ENCODE measurements at places on chromosomes 4 and X.

- peak; percentile 47 for DNase-seq
These were observed 3.8 kb upstream of the DCAF4L1 start for GRCh38 chr4:41977709-41978108.

DNA sequence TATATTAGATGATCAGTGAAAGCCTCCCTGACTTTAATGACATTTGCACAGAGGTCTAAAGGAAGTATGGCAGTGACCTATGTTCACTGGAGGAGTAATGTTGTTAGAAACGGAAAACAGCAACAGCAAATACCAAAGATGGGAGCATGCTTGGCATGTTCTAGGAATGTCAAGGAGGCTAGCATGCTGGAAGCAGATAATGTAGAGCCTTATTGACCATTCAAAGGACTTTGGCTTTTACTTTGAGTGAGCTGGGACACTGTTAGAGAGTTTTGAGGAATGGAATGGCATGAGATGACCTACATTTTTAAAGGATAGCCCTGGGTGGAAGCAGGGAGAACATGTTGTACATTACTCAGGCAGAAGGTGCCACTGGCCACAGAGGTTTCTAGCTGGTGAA is 6.0 kb downstream of the RPA4 start:
- DNase-seq, result no peak

GRCh38 chr4:55617587-55618197 is 18.4 kb downstream of the NMU start:
- no peak for DNase-seq

DNA sequence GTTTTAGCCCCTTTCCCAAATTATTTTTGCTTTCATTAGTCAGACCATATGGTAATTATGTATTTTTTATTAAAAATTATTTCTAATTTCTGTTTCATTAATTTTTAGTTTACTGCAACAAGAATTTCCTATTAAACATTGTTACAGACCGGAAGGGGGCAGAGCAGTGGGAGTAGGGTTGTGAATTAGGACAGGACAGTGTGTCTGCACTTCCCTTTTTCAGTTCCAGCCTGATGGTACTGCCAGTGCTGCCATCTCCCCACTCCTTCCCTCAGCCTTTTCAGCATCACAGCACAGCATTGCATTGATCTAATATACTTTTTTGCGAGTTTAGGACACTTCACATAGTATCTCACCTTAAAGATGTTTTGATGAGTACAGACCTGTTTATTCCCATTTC is 76.5 kb downstream of the STIM2 start:
- DNase-seq, result peak; percentile 58

GRCh38 chr4:153529646-153530045 is 63.5 kb downstream of the TMEM131L start:
- DNase-seq, result peak; percentile 79

DNA sequence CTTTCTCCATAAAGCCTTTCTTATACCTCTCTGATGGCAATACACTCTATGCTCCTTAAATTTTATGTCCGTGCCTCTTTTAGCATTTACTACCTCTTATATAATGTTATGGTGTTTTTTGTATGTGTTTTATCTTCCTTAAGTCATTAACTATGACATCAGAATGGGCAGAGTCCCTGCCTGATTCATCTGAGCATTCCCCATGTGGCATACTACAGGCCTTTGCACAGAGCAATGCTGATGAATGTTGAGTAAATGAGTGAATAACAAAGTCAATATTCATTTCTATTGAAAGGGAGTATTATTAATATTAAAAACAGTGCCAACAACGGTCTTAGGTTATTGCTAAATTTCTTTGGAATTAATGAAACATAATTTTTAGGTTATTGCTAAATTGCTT is 18.8 kb upstream of the RPS6KA3 start:
- no peak for DNase-seq
